Cortex of kidney (tissue), 1 donor: ENCODE measurements at places on chromosomes 11 and 22.

- DNase-seq: no peak
These were observed 3.4 kb upstream of the SCUBE1 start for GRCh38 chr22:43346521-43346929.

GRCh38 chr22:44180706-44181032 is at the start of gene PARVG:
PARVG (plus strand) TSS chr22:44180925; CDS start chr22:44183330, 2,405 bp downstream.
- DNase-seq: no peak

GRCh38 chr11:45877221-45877620 is 8.2 kb upstream of the MAPK8IP1 start:
- DNase-seq: no peak

DNA sequence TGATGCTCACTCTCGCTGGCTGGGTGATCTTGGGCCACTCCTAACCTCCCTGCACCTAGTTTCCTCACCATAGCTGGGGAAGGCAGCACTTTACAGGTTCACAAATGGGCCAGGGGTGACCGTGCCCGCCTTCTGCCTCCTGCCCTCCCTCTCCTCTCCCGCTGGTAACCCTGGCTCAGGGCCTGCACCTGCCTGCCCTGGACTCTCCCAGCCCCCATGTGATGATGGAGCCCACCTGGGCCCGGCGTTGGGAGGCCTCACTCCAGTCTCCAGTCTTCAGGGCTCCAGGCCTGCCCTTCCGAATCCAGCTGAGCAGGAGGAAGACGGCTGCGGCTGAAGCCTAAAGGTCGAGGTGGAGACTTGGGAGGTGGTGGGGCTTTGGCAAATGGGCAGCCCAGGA is 152.9 kb downstream of the CACNA1I start:
- DNase-seq: no peak

- DNase-seq: no peak
These were observed 57.6 kb downstream of the SYN3 start for GRCh38 chr22:33000342-33001280.
